ENCODE measurements at places on chromosomes 13 and 19.

GRCh38 chr19:29715701-29716581 is 880 bp upstream of the C19orf12 start:
- no peak for DNase-seq

DNA sequence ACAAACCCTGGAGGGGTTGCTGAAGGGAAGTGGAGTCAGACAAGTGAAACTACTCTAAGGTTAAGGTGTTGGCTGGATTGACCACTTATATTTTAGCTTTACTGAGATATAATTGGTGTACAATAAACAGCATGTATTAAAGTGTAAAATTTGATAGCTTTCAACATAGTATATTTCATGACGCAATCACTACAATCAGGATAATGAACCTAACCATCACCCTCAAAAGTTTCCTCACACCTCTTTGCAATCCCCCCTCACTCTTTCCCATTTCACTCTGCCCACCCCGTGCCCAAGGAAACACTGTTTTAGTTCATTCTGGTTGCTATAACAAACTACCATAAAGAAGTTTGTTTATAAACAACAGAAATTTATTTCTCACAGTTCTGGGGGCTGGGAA is 508.0 kb downstream of the FGF9 start:
- DNase-seq = no peak

DNA sequence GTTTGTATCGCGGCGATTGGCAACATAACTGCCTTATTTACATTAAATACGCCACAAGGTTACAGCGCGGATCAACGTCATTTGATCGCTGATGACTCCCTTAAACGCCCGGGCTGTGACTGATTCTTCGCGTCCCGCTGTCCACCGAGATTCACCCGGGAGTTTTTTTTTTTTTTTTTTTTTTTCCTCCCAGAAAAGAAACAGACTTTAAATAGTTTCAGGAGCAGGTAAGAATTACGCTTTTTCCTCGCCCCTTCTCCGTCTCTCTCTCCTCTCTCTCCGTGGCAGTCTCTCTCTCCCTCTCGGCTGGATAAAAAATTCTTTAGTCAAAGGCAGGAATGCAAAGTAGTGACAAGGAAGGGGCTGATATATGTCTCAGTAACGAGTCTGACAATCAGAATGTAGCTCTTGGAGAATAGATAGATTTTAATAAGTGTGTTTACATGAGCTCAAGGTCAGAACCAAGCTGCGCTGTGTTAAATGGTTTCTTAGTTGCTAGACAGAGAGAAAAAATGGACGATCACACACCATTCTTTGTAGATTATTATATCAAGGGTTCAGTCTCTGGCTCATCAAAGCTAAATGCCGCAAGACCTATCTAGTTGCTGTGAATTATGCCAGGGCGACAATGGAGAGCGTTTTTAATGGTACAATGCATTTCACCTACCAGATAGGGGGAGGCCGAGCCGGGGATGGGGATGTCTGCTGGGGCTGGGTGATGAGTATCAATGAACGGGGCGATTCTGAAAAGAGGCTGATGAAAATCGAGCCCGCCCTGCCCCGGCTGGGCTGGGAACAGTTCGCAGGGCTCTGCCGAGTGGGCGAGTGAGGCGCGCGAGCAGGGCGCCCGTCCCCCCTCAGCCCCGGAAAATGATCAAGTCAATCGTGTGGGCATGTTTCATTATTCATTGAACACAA is 147.2 kb upstream of the ZNF536 start:
- DNase-seq = no peak

- no peak for DNase-seq
Observed at GRCh38 chr19:16013851-16014840, 62.1 kb upstream of the TPM4 start.
